ENCODE measurements at places on chromosomes 5 and 9.
A peak's percentile ranks its signal among the peaks of the same experiment; 100 is the strongest.

GRCh38 chr5:16931334-16932110, 4.6 kb downstream of the MYO10 start:
- peak; percentile 86 for DNase-seq

GRCh38 chr5:173103411-173103810, 40.9 kb upstream of the BNIP1 start:
- DNase-seq, result no peak

GRCh38 chr5:25006734-25007133, 362.0 kb upstream of the CDH10 start:
- no peak for DNase-seq

DNA sequence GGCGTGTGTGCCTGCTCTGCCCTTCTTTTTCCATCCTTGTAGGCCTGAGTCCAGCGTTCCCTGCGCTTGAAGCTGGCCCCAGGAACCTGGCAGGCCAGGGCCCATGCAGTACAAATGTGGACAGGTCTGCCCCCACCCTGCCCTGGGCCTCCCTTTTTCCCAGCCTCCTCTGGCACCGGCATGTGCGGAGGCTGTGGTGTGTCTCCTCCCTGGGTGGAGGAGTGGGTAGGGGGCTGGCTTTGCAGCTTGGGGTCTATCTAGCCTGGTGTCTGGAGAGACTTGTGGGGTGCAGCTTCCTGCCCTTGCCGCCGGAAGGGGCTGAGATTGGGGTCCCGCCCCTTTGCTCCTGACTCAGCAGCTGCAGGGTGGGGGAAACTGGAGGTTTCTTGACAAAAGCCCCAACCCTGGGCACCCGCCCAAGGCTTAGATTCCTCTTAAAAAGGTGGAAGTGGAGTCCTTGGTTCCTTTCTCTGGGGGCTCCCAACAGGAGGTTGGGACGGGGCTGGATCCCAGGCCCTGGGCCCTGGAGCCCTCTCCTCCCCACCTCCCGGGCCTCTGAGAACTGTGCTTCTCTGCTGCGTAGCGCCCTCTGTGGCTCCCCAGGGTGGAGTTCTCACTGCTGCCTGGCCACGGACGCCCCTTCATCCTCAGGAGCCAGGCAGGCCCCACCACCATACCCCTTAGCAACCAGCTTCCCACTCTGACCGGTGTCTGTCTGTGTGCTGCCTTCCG, 18.0 kb downstream of the RXRA start:
- no peak for DNase-seq

DNA sequence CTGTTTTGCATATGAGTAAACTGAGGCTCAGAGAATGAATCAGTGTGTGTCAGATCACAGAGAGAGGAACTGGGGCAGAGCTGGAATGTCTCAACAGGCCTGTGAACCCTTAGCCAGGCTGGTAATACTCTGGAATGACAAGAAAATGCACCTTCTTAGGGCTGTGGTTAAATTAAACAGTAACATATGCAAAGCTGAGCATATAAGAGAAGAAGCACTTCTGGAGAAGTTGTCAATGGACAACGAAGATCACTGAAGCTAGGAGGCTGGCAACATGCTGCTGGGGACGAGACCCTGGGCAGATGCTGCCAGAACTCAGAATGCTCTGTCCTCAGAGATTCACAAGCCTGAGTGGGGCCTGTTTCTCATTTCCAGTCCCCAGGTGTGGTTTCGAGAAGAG, 64.6 kb upstream of the EPB41L4B start:
- DNase-seq, result no peak

GRCh38 chr5:149018909-149019443, 43.9 kb downstream of the SH3TC2 start:
- DNase-seq, result no peak

All from NCI-H187 (cell line).